Endothelial cell (in vitro differentiated cells): ENCODE measurements at places on chromosomes 5 and 9.

DNA sequence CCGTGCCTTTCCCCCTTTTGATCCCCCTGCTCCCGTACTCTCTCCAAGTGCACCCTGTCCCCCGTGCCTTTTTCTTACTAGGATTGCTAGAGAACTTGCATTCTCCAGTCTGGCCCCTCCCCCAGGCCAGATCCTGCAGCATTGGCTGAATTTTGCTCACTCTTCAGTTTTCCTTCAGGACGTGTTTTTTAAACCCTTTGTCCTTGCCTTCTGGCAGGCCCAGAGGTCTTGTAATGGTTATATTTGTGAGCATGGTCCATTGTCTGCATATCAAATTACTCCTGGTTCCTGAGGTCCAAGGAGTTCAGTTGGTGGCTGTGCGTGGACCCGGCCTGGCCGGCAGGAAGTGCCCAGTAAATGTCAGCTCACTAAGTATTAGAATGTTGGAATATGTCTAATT is 606 bp downstream of the TBC1D13 start:
- H3K27ac ChIP-seq = peak overlapping the region; percentile 98
- peaks cover 16% of the 10 kb centered on the region for H3K4me1 ChIP-seq
- peak overlapping the region; percentile 96 for H3K4me3 ChIP-seq

DNA sequence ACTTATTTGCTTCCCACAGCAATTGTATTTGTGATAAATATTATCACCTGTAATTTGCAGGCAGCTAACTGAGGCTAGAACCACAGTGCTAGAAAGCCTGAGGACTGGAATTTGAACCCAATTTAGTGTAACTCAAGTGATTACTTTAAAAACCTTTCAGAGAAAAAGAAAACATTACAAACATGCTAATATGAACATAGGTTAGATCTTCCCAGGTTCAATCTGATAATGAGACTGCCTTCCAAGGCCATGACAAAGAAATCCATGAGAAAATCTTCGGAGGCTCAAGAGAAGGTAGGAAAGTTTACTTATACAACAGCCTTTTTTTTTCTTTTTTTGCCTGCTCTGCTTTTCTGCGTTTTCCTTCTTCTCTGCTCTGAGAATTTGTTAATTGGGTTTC is 620.6 kb upstream of the CCNG1 start:
- no peaks in the 10 kb centered on the region for H3K36me3 ChIP-seq
- no peak overlapping the region for H3K4me3 ChIP-seq
- DNase-seq = no peak
- no peak overlapping the region for H3K27ac ChIP-seq

DNA sequence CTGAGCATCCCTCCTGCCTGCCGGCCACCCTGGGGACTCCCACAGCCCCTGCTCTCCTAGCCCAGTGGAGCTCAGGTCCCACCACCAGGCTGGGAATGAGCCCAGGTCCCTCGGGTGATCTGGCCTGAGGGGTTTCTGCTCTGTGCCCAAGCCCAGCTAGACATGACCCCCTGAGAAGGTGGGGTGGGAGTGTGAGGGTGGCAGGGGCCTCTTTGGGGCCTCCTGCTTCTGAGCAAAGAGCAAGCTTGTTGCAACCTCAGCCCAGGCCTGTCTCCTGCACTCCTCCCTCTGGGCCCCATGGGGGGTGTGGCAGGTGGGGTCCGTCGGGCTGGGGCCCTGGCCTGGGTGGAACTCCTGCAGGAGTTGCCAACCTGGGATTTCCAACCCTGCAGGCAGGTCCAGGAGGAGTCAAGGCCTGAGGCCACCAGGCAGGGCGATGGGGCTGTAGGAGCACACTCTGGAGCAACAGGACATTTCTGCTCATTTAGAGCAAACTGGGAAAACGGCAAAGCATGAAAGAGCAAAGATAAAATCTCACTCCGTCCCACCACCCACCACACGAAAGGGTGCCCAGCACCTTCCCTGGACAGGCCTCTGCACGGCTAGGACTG is 11.4 kb upstream of the NRARP start:
- H3K4me3 ChIP-seq = no peak overlapping the region
- DNase-seq = peak; percentile 4
- no peaks in the 10 kb centered on the region for H3K36me3 ChIP-seq
- peaks cover 7% of the 10 kb centered on the region for H3K27me3 ChIP-seq
- no peak overlapping the region for H3K27ac ChIP-seq

- peaks cover 13% of the 10 kb centered on the region for H3K4me1 ChIP-seq
- peaks cover 10% of the 10 kb centered on the region for H3K27me3 ChIP-seq
Observed at GRCh38 chr9:134186471-134187109, 22.2 kb upstream of the RNU6ATAC start.

- peaks cover under 1% of the 10 kb centered on the region for H3K4me1 ChIP-seq
- no peaks in the 10 kb centered on the region for H3K27me3 ChIP-seq
- no peak for DNase-seq
- no peak overlapping the region for H3K4me3 ChIP-seq
- H3K27ac ChIP-seq = no peak overlapping the region
Observed at GRCh38 chr9:72648324-72649126, 127.1 kb downstream of the TMC1 start.

GRCh38 chr9:15843931-15844330 is 291.1 kb downstream of the CCDC171 start:
- DNase-seq = no peak
- no peak overlapping the region for H3K4me3 ChIP-seq

- H3K27me3 ChIP-seq = no peaks in the 10 kb centered on the region
- peaks cover 3% of the 10 kb centered on the region for H3K36me3 ChIP-seq
- no peak overlapping the region for H3K4me3 ChIP-seq
- DNase-seq = no peak
- H3K4me1 ChIP-seq = no peaks in the 10 kb centered on the region
Observed at GRCh38 chr5:75640395-75640794, 29.1 kb downstream of the ANKDD1B start.

DNA sequence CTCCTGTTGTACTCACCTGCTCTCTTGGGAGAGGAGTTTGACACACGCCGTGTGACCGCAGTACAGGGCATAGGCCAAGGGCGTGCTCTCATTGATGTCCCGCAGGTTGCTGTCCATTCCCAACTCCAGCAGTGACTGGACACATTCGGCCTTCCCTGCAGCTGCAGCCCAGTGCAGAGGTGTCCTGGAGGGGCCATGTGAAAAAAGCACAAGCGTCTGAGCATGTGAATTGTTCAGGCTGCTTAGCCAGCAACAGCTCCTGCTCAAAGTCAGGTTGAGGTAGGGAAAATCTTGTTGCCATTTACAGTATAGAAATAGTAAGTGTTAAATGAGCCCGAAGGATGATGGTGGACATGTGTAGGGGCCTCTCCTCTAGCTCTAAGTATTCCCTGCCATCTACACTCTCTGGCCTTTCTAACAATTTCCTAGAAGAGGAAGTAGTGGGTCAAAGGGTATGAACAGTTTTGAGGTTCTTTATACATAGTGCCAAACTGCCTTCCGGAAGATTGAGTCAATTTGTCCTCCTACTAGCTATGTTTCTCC is 116.5 kb downstream of the ANKRD55 start:
- peaks cover 2% of the 10 kb centered on the region for H3K27me3 ChIP-seq
- H3K36me3 ChIP-seq = no peaks in the 10 kb centered on the region

GRCh38 chr9:106724566-106724965 is 138.4 kb upstream of the ZNF462 start:
- no peak for DNase-seq
- no peak overlapping the region for H3K4me3 ChIP-seq
- no peaks in the 10 kb centered on the region for H3K27me3 ChIP-seq
- peaks cover 7% of the 10 kb centered on the region for H3K4me1 ChIP-seq
- H3K36me3 ChIP-seq = no peaks in the 10 kb centered on the region

DNA sequence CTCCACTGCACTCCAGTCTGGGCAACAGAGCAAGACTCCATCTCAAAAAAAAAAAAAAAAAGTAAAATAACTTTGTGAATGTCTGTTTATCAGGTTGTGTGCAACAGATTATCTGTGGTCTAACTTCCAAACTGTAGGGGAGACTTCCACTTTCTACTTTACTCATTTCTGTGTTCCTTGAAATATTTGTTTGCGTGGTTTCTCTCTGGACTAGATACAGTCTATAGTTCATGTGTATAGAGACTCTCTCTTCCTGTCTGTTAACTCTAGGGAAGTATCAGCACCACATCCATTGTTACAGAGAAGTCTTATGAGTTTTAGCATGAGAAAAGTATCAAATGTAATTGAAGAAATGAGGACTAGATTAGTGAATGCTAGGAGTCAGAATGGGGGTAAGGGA is 168.3 kb downstream of the LPAR1 start:
- no peaks in the 10 kb centered on the region for H3K27me3 ChIP-seq
- DNase-seq = no peak
- H3K27ac ChIP-seq = no peak overlapping the region
- H3K36me3 ChIP-seq = no peaks in the 10 kb centered on the region
- H3K4me1 ChIP-seq = peaks cover 6% of the 10 kb centered on the region

DNA sequence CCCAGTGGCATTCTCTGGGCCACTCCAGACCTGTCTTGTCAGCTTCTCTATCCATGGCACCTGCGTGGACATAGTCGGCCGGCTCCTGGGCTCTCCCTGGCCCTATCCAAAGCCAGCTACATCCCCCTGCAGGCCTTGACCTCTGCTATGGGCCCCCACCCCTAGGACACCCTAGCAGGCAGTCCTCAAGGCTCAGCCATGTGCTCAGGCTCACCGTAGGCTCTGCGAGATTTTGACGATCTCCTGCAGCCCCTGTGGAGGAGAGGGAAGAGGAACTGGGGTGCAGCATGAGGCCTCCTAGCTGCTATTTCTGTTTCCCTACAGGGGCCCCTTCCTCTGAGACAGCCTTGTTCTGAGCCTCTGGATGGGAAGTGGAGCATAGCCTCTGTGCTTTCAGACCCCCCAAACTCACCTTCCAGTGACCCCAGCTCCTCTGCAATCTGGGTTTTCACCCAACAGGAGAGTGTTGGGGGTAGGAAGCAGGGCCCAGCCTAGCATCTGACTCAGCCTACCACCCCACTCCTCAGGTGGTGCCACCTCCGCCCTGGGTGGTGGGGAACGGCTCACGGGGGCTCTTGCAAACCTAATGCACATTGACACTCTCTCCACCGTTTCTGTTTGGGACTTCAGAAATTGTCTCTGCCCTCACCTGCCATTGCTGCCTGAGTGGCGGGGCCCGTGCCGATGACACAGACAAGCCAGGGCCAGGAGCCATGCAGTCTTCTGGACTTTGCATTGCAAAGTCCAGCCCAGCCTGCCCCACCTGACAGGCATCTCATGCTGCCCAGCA is 36.7 kb downstream of the HRH2 start:
- no peak overlapping the region for H3K27ac ChIP-seq
- peaks cover 12% of the 10 kb centered on the region for H3K4me1 ChIP-seq
- H3K27me3 ChIP-seq = peaks cover 17% of the 10 kb centered on the region
- H3K4me3 ChIP-seq = no peak overlapping the region
- H3K36me3 ChIP-seq = no peaks in the 10 kb centered on the region

DNA sequence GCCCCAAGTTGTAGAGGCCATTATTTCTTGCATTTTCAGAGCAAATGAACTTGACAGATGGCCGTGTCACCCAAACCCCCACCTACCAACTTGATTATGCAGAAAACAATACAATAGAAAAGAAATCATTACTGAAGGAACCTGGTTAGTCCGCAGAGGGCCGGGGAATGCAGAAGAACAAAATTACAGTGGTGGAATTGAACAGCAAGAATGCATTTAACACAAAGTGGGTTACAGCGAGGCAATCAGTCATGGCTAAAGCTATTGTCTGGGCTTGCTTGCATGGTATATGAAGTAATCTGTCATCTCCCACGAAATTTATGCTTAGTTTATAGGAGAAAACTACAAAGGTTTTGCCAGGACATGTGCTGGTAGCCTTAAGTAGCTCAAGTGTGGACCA is 238.3 kb upstream of the IRX1 start:
- no peak overlapping the region for H3K4me3 ChIP-seq
- no peak overlapping the region for H3K27ac ChIP-seq
- H3K27me3 ChIP-seq = no peaks in the 10 kb centered on the region
- peaks cover 4% of the 10 kb centered on the region for H3K36me3 ChIP-seq

DNA sequence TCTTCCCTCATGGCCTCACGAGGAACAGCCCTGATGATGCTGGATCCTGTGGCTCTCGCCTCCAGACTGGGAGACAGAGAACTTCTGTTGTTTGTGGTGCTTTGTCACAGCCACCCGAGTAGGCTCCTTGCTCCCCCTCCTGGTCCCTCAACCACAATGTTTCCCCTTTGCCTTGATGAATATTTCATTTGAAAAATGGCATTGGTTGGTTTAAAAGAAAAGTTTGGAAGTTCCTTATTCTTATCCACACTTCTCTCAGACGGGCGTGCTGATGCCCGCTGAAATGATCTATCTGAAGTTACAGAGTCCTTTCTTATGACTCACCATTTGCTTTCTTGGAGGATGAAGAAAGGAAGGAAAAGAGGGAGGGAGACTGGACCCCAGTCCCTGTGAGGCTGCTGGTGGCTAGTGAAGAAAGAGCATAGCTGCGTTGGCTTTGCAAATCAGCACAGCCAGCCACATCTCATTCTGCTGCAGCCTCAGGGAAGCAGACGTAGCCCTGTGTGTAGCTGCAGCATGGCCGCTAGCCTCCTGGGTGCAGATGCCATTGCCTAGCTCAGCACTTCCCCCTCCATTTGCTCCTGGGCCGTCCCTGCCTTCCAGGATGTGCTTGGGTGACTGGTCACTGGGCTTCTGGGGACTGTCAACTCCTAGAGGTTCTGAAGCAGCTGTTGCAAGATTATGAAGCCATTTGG is 185.9 kb downstream of the ERCC6L2 start:
- H3K4me1 ChIP-seq = peaks cover 25% of the 10 kb centered on the region
- H3K4me3 ChIP-seq = no peak overlapping the region
- DNase-seq = peak; percentile 18

DNA sequence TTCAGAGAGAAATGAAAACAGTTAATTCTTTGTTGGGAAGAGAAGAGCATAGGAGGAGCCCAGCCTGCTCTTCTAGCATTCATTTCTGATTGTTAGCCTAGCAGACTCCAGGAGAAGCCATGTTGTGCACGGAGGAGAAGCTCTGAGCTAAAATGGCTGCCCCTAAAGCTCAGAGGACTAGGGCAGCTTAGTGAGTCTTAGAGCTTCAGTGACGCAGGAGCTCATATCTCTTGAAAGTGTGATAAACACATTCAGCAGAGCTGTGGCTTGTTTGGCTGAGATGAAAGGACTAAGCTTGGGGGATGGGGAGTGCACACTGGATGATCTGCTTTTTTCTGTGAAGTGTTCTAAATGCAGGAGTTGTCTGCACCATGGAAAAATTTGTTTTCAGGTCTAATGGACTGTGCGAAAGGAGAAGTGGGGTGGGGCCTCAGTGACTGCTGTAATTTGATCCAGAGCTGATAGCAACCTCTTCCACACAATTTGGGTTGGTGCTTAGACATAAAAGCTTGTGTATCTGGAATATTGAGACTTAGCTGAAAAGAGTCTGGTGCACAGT is 58.5 kb downstream of the ZNF462 start:
- no peak for DNase-seq
- no peak overlapping the region for H3K4me3 ChIP-seq
- peaks cover 45% of the 10 kb centered on the region for H3K36me3 ChIP-seq
- H3K27ac ChIP-seq = peak overlapping the region; percentile 81
- peaks cover 4% of the 10 kb centered on the region for H3K27me3 ChIP-seq
- H3K4me1 ChIP-seq = peaks cover 31% of the 10 kb centered on the region

GRCh38 chr5:55994495-55994997 is at the start of gene IL6ST:
Gene IL6ST (minus strand): TSS chr5:55994963. CDS start chr5:55976278, 18,685 bp downstream.
- DNase-seq = no peak
- peaks cover 27% of the 10 kb centered on the region for H3K4me1 ChIP-seq
- H3K27ac ChIP-seq = peak within 1 kb of the TSS; percentile 99
- H3K4me3 ChIP-seq = peak within 1 kb of the TSS; percentile 99
- H3K36me3 ChIP-seq = peaks cover 4% of the 10 kb centered on the region

- H3K27ac ChIP-seq = no peak overlapping the region
- no peak overlapping the region for H3K4me3 ChIP-seq
- H3K27me3 ChIP-seq = peaks cover 4% of the 10 kb centered on the region
- no peak for DNase-seq
Observed at GRCh38 chr5:36889264-36889663, 12.7 kb downstream of the NIPBL start.
